Stimulated activated CD4-positive, alpha-beta T cell treated with anti-CD3 and anti-CD28 coated beads, Interleukin-4, amount 100 ng/mL, for 1 hour (primary cell): ENCODE measurements at places on chromosomes 5 and 9.

- DNase-seq, result no peak
Observed at GRCh38 chr5:176132471-176133288, 105.5 kb upstream of the SIMC1 start.

DNA sequence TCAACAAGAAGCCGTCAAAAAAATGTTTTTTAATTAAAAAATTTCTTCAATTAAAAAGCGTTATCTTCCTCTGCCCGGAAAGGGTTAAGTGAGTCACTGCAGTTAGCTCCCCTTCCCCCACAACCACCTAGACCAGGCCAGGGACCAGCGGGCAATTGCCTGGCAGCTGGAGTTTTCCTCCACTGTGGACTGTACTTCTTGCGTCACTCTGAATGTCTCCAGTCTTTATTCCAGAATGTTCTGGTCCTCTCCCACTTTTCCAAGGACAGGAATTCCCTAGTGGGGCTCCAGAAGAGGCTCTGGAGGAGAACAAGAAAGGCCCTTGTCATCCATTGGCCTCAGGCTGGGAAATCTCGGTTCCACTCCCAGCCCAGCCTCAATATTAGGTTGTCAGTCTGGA, 114.0 kb downstream of the C9orf50 start:
- no peak for DNase-seq

DNA sequence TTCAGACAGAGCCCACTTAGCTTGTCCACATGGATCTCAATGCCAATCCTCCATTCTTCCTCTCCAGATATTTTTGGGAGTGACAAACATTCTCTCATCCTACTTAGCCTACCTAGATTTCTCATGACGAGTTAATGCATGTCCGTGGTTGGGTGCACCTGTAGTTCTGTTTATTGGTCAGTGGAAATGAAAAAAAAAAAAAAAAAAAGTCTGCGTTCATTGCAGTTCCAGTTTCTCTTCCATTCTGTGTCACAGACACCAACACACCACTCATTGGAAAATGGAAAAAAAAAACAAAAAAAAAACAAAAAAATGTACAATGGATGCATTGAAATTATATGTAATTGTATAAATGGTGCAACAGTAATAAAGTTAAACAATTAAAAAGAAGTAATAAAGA, 59.0 kb downstream of the BASP1 start:
- DNase-seq, result no peak

DNA sequence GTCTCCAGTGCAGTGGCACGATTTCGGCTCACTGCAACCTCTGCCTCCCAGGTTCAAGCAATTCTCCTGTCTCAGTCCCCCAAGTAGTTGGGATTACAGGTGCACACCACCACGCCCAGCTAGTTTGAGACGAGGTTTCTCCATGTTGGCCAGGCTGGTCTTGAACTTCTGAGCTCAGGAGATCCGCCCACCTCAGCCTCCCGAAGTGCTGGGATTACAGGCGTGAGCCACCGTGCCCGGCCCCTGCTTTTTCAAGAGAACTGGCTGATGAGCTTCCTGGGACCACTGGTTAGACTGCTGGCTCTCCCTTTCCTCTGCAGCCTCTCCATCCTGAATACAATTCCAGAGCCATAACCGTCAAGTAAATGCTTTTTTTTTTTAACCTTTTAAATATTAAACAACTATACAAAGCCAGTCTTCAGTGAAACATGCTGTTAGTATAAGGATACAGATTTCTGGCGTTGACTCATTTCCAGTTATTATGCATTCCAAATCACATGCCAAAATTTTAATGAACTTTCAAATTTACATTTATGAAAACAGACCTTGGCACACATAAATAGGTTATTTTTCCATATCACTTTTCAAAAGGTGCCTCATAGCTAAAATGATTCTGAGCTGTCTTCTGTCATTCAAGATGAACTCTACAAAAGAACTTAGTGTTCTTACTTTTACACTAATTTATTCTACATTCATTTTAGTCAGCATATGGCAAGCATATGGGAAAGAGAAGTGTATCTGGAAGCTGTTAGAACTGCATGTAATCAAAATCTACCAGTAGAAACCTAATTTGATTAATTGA, 116.0 kb downstream of the MLLT3 start:
- DNase-seq, result no peak

- no peak for DNase-seq
Observed at GRCh38 chr9:36815023-36815422, 219.0 kb downstream of the PAX5 start.

GRCh38 chr9:95666096-95666784, 149.5 kb upstream of the PTCH1 start:
- no peak for DNase-seq

- DNase-seq, result peak; percentile 2
Observed at GRCh38 chr9:125889112-125889475, 141.9 kb downstream of the PBX3 start.

DNA sequence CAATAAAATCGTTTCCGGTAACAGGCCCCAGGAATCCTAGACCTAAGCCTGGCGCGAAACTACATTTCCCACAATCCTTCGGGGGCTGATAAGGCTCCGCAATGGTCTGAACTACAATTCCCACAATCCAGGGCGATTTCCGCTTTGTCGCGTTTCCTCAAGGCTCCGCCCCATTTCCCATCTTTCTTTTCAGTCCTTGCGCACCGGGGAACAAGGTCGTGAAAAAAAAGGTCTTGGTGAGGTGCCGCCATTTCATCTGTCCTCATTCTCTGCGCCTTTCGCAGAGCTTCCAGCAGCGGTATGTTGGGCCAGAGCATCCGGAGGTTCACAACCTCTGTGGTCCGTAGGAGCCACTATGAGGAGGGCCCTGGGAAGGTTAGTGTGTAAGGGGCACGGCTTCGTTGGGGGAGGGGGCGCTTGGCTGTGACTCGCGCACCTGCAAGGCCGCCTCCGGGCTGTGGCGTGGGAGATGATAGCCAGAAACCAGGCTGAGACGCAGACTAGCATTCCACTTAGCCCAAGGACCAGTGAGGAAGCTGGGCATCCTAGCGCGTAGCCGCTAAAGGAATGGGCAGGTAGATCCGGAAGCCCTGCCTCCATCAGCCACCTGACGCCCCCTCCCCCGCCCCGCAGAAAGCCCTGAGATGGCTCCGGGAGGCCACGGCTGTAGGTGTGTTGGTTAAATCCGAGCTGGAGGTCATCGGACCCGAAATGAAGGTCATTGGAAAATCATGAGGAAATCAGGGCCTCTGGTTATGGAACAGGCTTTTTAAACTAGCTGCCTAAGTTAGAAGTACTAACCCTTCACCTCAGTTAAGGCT, at the start of gene COX7C:
Gene COX7C (plus strand): TSS at position 186 of the 821 bp plus-strand sequence. CDS start 115 bp downstream, at position 301.
- DNase-seq, result peak; percentile 83

GRCh38 chr5:35436400-35437057, 181.1 kb upstream of the SPEF2 start:
- DNase-seq, result no peak

GRCh38 chr9:80952363-80952922, 736.9 kb downstream of the TLE1 start:
- no peak for DNase-seq

GRCh38 chr5:149172261-149172660, 31.0 kb downstream of the ABLIM3 start:
- no peak for DNase-seq

GRCh38 chr5:150085950-150086715, at the start of gene CSF1R:
Gene CSF1R, minus strand, starts transcription at chr5:150086554. Its CDS starts 127 bp downstream, at chr5:150086427.
- no peak for DNase-seq

- no peak for DNase-seq
Observed at GRCh38 chr9:8809741-8810140, 1010.2 kb upstream of the DMAC1 start.

DNA sequence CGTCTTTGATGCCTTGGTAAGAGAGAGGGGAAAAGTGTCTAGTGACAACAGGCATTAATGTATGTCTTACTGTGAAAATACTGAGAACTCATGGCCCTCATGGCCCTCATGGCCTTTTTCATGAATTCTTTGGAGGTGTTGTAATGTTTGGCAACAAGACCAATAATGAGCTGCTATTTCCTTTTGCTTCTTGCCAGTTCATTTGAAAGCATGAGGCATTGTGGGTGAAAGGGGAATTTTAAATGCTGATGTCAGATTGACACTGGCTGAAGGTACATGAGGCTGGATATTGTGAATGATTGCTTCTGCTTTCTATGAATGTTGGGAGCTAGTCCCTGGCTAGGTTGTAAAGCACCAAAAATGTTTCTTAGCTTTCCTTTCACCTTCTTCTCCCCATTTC, 79.2 kb downstream of the DOCK2 start:
- DNase-seq, result no peak

DNA sequence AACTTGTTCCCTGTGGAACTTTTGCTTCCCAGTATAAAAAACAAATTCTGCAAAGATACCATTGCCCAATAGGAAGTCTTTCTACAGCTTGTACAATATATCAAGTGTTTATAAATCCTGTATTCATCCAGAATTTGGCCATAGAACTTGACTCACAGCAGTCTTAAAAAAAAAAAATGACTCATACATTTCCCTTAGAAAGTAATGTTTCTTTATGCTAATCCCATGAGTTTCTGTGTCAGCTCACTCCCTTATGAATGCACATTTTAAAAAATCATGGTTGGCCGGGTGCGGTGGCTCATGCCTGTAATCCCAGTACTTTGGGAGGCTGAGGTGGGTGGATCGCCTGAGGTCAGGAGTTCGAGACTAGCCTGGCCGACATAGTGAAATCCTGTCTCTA, 89.3 kb upstream of the DMRT1 start:
- DNase-seq, result no peak

GRCh38 chr5:51632793-51633192, 249.5 kb downstream of the ISL1 start:
- DNase-seq, result no peak

DNA sequence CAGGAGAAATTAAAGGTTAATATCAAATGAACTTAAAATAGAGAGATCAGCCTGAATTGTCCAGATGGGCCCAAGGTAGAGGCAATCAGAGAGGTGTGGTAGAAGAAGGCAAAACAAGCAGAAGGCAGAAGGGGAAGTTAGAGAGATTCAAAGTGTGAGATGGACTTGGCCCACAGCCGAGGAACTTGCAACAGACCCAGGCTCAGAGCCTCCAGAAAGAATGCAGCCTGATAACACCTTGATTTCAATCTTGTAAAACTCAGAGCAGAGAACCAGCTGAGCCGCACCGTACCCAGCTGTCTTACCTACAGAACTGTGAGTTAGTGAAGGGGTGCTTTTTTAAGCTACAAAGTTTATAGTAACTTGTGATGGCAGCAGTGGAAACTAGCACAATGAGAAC, 190.9 kb downstream of the RFK start:
- no peak for DNase-seq

- DNase-seq, result no peak
Observed at GRCh38 chr5:73826301-73827105, 200.5 kb downstream of the ARHGEF28 start.

DNA sequence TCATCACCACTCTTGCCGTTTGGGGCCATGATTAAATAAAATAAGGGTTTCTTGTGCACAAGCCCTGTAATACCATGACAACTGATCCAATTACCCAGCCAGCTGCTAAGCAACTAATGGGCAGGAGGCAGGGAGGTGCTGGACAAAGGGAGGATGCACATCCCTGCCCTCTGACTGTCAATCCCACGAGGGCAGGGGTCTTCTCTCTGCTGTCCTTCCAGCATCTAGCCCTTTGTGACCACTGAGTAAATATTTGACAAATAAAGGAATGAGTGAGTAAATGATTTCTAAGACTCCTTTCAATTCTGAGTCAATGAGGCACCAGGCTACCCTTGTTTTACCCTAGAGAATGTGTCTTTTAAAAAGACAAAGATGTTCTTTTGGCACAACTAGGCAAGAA, 247.1 kb downstream of the SYK start:
- DNase-seq, result no peak

GRCh38 chr9:13171261-13171660, 108.2 kb downstream of the MPDZ start:
- DNase-seq, result no peak

GRCh38 chr9:124260769-124261603, 3.2 kb downstream of the NEK6 start:
- no peak for DNase-seq

DNA sequence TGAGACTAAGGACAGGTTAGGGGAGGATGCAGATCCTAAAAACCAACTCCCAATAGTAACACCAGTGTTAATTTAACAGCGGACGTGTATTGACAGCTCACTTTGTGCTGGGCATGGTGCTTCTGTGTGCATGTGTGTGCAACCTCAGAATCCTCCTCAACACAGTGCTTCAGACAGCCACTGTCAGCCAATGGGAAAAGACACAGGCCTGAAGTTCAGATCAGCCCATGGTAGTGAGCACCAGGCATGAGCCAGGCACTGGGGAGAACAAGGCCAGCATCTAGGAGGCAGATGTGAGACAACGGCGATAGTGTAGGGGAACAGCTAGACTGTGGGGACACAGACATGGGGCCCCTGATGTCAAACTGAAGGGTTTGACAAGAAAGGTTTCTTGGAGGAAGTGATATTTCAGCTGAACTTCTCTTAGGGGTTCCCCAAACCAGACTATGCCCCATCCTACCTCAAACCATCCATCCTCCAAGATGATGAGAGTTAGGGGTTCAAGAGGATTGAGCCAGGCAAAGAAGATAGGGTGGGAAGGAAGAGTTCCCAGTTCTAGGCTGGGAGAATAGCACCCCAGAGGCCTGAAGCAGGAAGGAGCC, 71.5 kb upstream of the PSD2 start:
- no peak for DNase-seq

- DNase-seq, result peak; percentile 61
Observed at GRCh38 chr5:134127376-134127861, 12.9 kb downstream of the TCF7 start.

GRCh38 chr5:171480239-171480638, 60.8 kb downstream of the FGF18 start:
- no peak for DNase-seq

- DNase-seq, result no peak
Observed at GRCh38 chr5:78835176-78835575, 149.9 kb downstream of the ARSB start.

GRCh38 chr5:35056686-35057085, 8.9 kb upstream of the AGXT2 start:
- no peak for DNase-seq

DNA sequence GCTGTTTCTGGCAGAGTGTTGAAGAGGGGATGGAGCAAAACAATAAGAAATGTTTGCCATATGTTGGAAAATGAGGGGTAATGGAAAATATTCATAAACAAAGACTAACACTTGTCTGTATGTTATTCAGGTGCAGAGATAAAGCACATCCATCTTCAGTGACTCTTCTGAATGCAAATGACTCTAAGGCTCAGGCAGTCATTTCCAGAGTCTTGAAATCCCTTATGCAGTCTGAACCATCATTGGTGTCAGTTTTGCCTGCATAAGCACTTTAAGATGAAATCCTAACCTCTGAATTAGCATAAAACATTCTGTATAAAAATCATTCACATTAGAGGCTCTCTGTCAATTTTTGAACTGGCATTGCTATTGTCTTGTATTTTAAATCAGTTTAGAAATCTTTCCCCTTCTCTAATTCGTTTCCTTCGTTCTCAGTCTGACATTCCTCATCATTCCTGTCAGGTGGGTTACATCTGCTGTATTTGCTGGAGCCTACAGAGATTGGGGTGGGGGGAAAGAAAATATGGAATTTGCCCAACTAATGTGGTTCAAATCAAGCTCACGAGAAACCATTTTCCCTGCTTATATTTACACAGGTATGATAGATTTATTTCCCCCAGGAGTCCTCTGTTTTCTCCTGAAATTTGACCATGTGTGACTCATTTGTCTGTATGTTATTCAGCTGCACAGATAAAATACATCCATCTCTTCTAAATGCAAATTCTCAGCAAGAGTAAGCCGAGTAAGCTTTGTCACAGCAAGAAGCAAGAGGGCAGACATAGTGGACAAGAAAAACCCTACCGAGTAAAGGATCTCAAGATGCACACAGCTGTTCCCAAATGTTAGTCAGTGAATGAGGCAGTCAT, 31.6 kb downstream of the ENC1 start:
- no peak for DNase-seq

- no peak for DNase-seq
Observed at GRCh38 chr9:27086818-27087680, 22.0 kb upstream of the TEK start.
